ENCODE measurements at places on chromosomes 7 and 10.

DNA sequence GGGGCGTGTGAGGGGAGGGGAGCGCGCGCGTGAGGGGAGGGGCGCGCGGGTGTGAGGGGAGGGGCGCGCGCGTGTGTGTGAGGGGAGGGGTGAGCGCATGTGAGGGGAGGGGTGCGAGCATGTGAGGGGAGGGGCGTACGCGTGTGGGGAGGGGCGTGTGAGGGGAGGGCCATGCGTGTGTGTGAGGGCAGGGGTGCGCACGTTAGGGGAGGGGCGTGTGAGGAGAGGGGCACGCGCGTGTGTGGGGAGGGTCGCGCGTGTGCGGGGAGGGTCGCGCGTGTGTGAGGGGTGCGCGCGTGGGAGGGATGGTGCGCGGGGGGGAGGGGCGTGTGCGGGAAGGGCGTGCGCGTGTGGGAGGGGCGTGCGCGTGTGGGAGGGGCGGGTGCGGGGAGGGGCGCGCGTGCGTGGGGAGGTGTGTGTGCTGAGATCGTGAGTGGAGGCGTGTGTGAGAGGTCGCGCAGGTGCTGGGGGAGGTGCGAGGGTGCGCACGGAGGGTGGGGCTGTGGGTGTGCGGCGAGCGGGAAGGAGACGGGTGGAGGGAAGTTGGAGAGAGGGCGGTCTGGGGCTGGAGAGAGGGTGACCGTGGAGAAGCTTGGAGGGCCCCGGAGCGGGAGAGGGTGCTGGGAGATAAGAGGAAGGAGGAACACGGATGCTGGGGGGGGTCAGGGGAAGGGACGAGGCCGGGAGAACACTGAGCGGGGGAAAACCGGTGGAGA lies 19.7 kb downstream of the MXI1 start:
- no peak for DNase-seq

DNA sequence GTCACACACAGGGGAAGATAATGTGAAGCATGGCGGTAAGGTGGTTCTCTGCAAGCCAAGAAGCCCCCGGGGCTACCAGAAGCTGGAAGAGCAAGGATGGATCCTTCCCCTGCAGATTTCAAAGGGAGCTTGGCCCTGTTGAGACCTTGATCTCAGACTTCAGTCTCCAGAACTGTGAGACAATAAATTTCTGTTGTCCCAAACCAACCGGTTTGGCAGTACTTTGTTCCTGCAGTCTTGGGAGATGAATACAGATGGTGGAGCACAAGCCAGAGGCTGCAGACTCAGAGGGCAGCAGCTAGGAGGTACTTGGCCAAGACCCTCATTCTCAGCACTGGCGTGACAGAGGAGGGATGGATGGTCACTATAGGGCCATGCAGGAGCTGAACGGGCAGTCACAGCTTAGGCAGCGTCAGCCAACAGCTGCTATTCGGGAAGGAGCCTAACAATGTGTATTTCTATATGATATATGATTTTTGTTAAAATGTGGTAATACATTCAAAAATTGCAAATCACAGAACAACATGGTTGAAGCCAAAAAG lies 387.3 kb downstream of the TNS3 start:
- DNase-seq: no peak

- no peak for DNase-seq
Measured at GRCh38 chr7:28041508-28042314, 138.9 kb downstream of the JAZF1 start.

- DNase-seq: no peak
Measured at GRCh38 chr10:86592413-86592812, 61.9 kb upstream of the OPN4 start.

GRCh38 chr10:124509880-124510632 lies 48.4 kb downstream of the LHPP start:
- DNase-seq: no peak

- no peak for DNase-seq
Measured at GRCh38 chr7:5682551-5683279, 98.7 kb downstream of the RNF216 start.

DNA sequence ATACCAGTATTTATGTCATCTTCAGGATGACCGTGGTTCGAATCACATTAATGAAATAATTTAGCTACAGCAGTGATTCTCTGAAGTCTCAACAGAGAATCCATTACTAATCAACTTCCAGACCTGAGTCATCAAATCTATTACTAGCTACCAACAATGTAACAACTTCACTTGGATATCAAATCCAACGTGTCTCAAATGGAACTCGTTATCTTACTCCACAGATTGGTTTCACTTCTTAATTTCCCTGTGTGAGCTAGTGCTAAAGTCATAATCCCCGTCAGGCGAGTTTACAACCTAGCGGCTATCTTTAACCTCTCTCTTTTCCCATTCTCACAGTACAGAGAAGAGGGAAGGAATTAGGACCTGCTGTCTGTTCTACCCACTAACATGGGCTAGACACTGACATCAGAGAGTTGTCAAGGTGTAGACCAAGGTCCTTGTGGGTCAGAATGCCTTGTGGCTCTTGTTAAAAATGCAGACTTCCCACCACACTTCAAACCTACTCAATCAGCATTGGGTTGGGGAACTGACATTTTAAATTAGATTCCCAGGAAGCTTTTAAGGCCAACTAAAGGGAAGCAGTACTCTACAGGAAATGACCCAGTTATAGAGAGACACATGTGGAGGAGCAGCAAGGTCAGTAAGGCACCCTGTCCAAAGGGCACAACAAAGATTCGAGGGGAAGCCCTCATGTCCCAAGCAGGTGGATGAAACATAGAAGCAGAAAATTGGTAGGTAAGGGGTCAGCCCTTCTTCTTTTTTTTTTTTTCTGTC lies 57.3 kb upstream of the GSAP start:
- no peak for DNase-seq

GRCh38 chr7:107453388-107453787 lies 16.5 kb upstream of the GPR22 start:
- no peak for DNase-seq

DNA sequence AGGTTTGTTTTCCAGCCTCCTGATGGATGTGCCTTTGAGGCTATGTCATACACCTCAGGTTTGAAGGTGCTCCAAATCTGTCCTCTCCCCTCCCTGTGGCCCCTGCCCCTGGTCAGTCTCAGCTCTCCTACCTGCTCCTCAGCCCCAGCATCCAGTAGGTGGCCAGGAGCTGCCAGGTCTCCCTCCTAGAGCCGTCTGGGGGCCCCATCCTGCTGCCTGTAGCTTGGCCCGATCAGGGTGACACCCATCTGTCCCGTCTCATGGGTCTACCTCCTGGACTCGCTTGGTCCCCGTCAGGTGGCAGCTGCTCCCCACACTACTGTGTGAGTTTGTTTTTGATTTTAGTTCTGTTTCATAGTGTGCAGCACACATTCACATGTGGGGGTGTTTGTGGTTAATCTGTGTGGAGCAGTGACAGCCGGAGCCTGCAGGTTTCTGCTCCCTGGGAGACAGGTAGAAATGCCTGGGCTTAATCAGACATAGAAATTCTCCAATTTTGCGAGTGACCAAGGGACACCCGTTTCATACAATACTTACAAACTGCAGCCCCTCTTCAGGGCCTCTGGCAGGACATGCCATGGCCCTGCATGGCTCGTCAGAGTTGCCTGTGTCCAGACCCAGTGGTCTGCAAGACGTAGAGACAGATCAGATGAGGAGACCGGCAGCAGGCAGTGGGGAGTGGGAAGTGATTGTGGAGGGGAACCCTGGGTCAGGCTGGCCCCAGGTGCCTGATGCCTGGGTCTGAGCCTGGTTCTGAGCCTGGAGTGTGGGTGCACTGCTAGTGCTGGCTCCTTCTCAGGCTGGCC lies 17.1 kb downstream of the ADCY1 start:
- DNase-seq: no peak

Data from NCI-H774 (cell line).